GM04504 (cell line): ENCODE measurements at places on chromosomes 7 and 10.

GRCh38 chr10:61882621-61883370, 18.7 kb upstream of the ARID5B start:
- no peak for DNase-seq

DNA sequence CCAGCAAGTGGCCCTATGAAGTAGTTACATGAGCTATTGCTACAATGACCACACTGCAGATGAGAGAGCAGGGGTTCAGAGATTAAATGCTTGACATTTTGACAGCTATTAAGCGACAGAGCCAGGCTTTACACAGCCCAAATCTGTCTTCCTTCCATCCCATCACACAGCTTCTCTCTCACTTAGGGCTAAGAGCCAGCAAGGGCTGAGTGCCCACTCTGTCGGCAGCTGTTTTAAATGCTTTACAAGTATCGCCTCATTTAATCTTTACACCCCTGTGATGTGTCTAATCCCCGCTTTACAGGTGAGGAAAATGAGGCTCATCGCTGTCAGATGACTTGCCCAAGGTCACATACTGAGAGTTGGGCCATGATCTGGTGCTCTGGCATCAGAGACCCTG, 15.2 kb upstream of the OPALIN start:
- DNase-seq = no peak

- no peak for DNase-seq
Observed at GRCh38 chr7:112965506-112965905, 121.1 kb downstream of the GPR85 start.

DNA sequence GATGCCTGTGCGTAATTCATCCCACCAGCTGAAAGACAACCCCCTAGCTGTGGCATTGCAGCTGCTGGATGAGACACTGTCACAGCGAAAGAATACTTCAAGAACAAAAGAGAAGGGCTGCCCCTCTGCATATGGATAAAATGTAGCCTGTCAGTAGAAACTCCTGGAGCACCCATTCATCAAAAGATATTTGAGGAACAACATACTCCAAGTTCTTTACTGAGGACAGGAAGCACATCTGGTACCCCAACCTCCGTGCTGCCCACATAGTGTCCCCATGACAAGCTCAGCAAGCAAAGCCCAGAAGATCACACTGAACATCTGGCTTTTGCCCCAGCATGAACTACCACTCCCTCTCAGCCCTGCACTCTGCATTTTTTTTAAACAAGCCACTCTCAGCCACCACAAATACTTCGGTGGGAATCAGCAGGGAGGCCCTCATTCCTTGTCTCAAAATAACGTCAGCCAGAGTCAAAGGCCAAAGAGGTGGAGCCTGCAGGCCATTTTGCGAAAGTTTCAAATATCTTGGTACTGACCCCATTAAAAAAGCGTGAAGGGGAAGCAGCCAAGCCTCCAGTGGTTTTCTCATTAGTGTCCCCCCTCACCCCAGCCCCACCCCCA, 1.7 kb downstream of the CREB3L2 start:
- DNase-seq = peak; percentile 90

DNA sequence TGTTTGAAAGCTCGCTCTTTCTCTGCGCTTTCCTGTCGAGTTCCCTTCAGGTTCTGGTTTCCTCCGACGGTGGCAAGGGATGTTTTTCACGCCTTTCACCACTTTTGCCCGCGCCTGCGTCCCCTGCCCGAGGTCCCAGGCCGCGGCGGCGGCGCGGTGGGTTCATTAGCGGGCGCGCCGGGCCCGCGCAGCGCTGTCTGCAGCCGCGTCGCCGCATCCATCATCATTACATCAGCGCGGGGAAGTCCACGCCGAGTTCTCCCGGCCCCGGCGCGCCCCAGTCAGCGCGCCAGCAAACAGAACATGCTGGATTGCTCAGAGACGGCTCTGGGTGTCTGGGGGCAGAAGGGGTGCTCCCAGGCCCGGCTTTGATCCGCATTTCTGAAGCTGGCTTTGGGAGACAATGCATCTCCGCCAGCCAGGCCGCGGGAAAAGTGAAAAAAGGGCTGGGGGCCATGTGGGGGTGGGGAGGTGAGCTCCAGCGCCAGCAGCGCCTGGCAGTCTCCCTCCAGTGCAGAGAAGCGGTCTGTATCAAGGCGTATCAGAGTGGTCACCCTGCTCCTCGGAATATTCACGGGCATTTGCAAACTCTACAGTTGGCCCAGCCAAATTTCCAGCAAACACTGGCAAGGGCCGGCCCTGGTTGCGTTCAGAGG, 8.9 kb downstream of the GLI3 start:
- DNase-seq = no peak

DNA sequence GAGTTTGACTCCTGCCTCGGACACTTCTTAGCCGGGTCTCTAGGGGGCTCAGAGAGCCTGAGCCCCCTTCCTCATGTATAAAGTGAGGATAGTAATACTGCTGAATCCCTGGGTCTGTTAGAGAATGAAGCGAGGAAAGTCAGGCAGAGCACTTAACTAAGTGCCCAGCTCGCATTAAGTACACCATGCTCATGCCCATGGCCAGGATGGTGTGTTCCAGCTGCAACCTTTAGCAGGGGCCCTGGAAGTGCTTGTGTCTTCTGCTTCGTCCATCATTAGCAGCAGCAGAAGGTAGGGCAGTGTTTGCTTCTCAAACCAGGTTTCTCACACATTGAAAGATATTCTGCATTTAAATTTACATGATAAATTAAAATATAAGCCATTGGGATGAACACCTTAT, 27.3 kb upstream of the WDFY4 start:
- no peak for DNase-seq

DNA sequence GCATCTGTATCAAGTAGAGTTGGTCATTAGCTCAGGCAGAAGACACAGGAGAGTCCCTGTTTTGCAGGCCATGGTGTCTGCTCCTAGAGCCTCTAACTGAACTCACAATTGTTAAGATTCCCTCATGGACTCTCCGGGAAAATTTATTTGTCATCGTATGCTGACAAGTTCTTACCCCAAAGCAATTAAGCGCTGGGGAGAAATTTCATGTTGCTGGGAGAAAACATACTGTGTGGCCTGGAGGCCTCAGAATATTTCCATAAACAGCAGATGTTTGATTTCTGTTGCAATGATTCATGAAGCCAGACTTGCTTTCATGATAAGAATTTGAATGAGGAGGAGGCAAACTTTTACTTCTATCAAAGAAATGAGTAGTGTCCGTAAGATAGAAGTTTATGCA, 583.2 kb downstream of the GATA3 start:
- DNase-seq = no peak

- DNase-seq = no peak
Observed at GRCh38 chr10:132464256-132465192, 67.5 kb downstream of the PWWP2B start.

GRCh38 chr7:116180302-116180701, 30.0 kb upstream of the TES start:
- DNase-seq = no peak

DNA sequence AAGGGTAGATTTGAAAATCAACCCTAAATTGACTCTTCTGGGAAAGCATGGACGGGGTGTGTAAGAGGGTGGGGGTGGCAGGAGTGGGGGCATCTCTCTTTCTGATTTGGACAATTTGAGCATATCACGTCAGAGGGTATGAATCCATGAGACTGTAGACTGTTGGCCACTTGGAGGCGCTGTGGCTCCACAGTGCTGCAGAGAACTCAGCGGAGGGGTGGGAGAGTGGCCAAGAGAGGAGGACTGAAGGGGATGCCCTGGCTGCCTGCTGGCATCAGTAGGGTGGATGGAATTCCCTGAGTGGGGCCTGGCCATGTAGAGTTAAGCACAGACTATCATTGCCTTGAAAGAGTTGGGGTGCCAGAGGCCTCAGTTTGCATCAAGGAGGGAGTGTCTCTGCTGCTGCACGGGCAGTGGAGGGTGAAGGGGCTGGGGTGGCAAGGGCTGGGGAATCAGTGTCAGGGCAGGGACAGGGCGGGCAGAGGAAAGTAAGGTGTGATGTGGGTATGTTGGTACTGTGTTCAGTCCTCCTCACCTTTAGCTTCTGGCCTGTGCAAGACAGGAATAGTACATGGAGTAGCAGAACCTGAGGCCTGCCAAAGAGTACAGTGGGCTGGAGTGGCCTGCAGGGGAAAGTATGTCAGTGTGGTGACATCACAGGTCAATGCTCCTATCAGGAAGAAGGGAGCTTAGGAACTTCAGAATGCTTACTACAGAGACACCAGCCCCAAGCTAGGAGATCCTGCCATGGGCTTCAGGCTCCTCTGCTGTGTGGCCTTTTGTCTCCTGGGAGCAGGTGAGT, 133.5 kb upstream of the PRSS58 start:
- no peak for DNase-seq

DNA sequence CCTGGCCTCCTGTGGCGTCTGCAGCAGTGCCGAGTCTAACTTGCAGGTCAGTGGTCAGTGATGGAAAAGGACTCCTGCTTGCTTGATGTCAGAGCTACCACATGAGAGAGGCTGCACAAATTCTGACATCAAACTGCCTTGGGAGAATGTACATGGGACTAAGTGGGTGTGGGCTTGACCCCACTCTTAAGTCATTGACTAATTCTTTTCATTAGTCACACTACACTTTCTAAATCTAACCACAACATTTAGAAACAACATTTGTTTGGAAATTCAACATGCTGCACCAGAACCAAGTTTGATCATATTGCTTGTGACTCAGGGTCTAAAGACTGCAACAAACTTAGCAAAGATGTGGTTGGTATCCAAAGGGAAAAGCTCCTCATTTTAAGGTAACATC, 24.4 kb upstream of the CDC14C start:
- no peak for DNase-seq

- DNase-seq = no peak
Observed at GRCh38 chr10:60834401-60834800, 56.1 kb downstream of the CDK1 start.

DNA sequence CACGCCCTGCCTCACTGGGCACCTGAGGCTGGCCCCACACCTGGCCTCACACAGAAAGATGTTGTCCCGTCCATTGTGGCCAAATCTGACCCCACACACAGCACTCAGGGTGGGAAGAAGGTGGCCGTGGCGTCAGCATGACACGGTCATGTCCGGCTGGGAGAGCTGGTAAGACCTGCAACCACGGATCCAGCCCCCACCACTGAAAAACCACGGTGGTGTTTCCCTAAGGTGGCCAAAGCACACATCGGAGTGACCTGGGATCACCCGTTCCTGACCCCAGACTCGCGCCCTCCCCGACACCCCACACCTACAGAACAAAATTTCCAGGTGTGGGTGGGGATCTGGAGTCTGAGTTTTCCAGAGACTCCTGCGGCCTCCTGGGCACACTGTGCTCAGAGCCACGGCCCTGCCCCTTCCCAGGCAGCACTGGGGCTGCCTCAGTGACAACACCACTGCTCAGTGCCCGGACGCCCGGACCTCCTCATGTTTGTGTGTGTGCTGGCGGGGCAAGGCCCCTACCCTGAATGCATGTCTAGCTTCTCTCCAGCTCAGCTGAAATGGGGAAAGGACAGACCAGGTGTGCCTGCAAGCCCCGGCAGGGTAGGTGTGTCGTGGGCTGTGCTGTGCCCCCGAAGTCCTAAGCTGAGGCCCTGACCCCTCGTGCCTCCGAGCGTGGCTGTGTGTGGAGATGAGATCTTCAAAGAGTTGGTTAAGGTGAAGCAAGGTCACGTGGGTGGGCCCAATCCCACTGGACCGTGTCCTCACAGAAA, 36.1 kb downstream of the STK32C start:
- no peak for DNase-seq

- DNase-seq = no peak
Observed at GRCh38 chr7:136859803-136860202, 8.6 kb upstream of the CHRM2 start.

DNA sequence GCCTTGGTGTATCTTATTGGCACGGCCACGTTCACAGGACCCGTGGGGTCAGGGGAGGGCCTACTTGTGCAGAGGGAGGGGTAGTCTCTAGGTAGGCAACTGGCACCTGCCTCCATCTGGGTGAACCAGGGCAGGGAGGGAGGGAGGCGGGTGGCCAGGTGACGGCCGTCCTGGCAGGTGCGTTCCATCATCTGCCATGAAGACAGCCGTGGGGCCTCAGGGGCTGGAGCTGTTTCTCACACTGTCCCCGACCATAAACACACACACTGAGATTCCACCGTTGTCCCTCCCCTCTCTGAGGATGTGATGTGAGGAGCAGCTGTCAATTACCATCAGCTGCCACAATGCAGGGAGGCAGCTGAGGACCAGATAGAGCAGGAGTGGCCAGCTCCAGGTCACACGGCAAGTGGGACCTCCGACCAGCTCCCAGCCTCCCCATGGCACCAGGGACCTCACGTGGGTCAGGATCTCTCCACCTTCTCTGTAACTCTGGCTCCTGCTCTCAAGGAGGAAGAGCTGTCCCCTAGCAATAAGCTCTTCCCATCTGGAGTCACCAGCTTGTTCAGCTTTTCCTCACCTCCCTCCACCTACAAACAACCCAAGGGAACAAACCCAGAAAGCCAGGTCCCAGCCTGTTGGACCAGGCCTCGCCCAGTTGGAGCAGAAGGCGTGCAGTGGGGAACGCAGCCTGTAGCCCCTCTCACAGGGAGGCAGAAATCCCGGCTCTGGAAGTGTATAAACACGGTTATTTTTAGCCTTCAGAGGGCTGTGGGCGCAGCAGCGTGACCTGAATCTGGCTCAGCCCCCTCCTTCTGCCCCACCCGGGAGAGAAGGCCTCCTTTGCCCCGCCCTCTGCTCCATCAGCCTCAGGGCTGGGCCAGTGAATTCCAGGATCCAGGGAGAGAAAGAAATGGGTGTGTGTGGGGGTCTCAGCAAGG, 33.1 kb downstream of the ZMIZ1 start:
- DNase-seq = no peak

GRCh38 chr10:123151737-123152135, 2.5 kb upstream of the BUB3 start:
- no peak for DNase-seq

DNA sequence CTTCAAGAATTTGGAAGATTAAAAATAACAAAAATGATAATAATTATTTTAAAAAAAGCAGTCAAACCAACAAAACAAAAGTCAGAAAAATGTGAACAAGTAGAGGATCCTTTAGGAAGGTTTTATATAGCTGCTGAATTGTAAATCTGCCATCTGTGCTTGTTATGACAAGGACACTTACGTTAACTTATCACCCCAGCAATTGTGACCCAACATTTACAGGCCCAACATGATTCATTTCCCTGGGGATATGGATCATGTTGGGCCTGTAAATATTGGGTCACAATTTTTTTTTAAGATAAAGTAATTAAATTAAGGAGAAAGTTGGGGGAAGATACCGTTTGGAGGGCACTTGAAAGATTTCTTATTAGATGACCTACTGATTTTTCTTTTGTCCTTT, 261.4 kb upstream of the HABP2 start:
- no peak for DNase-seq

DNA sequence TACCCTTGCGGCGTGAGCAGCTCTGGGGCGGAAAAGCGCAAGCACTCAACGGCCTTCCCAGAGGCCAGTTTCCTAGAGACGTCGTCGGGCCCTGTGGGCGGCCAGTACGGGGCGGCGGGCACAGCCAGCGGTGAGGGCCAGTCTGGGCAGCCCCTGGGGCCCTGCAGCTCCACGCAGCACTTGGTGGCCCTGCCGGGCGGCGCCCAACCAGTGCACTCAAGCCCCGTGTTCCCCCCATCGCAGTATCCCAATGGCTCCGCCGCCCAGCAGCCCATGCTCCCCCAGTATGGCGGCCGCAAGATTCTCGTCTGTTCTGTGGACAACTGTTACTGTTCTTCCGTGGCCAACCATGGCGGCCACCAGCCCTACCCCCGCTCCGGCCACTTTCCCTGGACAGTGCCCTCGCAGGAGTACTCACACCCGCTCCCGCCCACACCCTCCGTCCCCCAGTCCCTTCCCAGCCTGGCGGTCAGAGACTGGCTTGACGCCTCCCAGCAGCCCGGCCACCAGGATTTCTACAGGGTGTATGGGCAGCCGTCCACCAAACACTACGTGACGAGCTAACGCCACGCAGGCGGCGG, 12.6 kb downstream of the TRIM8 start:
- no peak for DNase-seq

- DNase-seq = no peak
Observed at GRCh38 chr7:2713370-2713769, 25.4 kb downstream of the AMZ1 start.

- peak; percentile 40 for DNase-seq
Observed at GRCh38 chr7:124702385-124702784, 63.2 kb downstream of the GPR37 start.
